Anterior cingulate cortex (tissue), 58 donors: ENCODE measurements at places on chromosomes 3 and 15.

GRCh38 chr15:68783226-68784058 is 37.3 kb downstream of the ANP32A start:
- DNase-seq, result no peak

- no peak for DNase-seq
Measured at GRCh38 chr3:127497676-127498075, 92.9 kb downstream of the TPRA1 start.

GRCh38 chr3:155302891-155303290 is 9.4 kb upstream of the STRIT1 start:
- no peak for DNase-seq

GRCh38 chr15:99704444-99704838 is 28.8 kb downstream of the LYSMD4 start:
- no peak for DNase-seq

DNA sequence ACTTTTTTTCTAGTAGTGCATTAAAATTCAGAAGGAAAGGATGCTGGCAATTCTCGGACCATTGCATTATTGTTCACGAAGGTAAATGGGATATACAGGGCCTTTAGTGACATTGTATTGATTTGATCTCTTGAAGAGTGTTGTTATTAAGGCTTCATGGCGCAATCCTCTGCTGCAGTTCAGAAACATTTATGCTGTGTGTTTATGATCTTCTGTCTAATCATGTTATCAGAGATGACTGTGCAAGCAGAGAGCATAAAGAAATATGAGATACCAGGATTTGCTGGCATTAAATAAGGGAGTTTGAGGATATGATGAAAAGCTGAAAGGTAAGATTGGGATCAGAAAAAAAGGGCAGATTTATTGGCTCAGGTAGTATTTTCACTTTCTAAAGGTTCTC is 180.6 kb downstream of the EPHA6 start:
- DNase-seq, result no peak

DNA sequence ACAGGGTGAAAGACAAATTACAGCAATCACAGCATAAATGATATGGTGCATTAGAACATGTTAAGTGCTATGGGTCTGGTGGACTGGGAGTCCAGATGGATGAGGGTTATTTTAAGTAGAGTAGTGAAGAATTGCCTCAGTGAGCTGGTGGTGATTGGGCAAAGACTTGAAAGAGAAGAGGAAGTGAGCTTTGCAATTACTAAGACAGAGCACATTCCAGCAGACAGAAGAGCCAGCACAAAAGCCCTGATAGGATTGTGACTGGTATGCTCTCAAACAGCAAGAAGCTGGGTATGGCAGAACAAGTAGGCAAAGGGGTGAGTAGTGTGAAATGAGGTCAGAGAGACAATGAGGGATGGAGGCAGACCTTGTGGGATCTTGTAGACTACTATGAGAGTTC is 2.1 kb upstream of the ACKR4 start:
- no peak for DNase-seq

- no peak for DNase-seq
Measured at GRCh38 chr15:74423431-74424257, 10.1 kb downstream of the SEMA7A start.

DNA sequence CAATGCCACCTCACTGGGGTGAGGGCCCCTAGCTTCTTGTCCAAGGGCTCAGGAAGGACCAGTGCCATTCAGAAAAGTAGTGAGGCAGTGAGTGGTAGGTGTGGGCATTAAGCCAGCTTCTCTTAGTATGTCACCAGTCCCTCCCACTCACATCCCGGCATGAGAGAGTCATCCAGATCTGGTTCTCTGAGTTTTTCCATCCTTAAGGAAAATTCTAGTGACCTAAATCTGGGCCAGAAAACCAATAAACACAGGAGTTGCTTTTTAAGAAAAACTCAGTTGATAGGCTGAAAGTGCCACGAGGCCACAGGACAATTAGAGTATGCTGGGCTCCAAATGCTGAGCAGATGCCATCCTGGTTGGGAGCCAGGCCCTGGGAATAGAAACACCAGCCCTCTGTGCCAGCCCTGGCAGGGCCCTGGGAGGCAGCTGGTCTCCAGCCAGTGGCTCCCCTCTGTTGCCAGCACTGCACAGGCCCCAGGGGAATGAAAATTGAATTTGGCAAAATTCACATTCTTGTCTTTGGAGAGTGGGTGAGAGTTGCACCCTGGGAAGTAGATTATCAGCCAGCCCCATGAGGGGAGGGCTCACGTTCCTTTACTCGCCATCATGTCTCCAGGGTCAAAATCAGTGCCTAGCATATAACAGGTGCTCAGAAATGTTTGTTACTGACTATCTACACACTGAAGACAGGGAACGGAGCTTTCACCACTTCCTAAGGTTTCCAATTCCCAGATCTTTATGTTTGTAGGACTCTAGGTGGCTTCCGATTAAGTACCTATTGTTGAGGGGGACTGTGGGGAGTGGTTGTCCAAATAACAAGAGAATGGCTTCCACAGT is 52.8 kb downstream of the FAM43A start:
- DNase-seq, result peak; percentile 81

- DNase-seq, result no peak
Measured at GRCh38 chr3:178492491-178492890, 43.7 kb upstream of the KCNMB2 start.

GRCh38 chr3:193240436-193240849 is 579 bp upstream of the PLAAT1 start:
- no peak for DNase-seq

- no peak for DNase-seq
Measured at GRCh38 chr3:125435231-125435630, 60.1 kb upstream of the ZNF148 start.

GRCh38 chr15:40493089-40493840 is 22.5 kb downstream of the CHST14 start:
- no peak for DNase-seq

DNA sequence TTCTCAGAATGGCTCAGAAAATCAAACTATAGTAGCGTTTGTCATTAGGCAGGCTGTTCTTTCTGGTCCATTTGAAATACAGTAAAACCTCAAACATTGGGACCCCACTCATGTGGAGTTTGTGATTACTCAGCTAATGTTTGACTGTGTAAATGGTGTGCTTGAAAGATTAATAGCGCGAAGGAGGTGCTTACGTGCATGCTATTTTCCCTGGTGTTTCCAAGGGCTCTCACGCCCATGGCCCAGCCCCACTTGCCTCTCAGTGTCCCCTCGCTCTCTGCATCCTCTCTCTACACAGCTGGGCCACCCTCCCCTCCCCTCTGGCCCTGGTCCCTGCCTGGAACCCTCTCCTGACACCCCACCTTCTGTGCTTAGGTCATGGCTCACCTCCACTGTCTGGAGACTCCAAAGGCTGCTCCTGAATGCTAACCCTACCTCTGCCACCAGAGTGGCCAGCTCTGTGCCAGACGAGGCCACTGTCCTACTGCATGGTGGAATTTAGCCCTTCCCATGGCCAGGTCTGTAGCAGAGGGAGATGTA is 194.2 kb downstream of the PLCL2 start:
- DNase-seq, result no peak
